Natural killer cell (primary cell): ENCODE measurements at places on chromosomes 13 and 19.

GRCh38 chr13:75250526-75251178, 231.3 kb downstream of the TBC1D4 start:
- no peak for DNase-seq

- DNase-seq: no peak
Observed at GRCh38 chr13:25662516-25662915, 290.7 kb downstream of the ATP8A2 start.

DNA sequence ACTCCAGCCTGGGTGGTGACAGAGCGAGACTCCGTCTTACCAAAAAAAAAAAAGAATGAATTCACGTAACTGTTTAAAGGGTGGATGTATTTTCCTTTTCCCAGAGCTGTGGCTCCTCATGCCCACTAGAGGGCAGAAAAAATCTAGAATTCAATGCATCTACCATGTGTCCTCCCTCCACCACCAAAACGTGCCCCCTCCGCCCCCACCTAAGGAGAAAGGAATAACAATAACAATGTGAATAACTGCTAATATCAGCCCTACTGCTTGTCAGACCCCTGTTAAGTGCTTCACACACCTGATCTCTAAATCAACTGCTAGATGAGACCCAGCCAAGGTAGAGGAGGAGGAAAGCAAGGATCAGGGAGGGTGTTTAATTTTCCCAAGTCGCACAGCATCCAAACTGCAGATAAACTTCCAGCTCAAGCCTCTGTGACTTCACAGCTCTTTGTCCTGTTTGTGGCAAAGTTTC, 20.2 kb upstream of the PNMA8B start:
- peak; percentile 68 for DNase-seq

GRCh38 chr13:49810567-49811526, 18.4 kb upstream of the KPNA3 start:
- DNase-seq: no peak

DNA sequence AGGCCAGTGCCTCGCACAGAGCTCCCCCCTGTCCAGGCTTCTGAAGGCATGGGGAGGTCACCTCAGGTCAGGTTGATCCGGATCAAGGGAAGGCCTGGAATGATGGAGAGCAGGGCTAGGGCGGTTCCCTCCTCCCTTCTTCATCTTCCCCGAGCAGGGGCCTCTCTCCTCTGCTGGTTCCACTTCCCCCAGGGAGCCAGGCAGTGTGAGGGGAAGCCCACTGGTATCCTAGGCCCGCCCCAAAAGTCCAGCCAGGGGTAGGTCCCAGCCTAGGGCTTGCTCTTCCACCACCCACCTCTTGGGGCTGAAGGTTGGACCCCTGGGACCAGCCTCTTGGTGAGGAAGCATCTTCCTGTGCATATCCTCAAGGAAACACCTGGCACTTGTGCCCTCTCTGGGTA, 16.4 kb upstream of the PRR19 start:
- no peak for DNase-seq

- DNase-seq: no peak
Observed at GRCh38 chr13:61135583-61135982, 280.1 kb downstream of the PCDH20 start.

DNA sequence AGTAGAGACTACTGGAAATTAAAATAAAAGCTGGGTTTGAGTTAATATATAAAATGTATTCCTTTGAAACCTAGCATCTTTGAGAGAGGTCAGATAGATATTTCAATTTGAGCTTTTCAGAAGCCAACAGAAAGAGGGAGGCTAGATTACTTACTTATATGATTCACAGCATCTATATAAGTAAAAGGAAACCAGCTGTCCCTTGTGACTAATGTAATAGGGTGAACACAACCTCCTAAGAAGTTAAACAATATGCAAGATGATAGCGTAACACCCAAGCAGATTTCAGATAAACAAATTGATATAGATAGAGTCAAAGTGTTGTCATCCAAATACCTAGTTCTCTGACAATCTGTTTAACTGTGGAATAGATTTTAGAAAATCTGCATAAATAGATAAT, 393.5 kb upstream of the GPC6 start:
- no peak for DNase-seq

DNA sequence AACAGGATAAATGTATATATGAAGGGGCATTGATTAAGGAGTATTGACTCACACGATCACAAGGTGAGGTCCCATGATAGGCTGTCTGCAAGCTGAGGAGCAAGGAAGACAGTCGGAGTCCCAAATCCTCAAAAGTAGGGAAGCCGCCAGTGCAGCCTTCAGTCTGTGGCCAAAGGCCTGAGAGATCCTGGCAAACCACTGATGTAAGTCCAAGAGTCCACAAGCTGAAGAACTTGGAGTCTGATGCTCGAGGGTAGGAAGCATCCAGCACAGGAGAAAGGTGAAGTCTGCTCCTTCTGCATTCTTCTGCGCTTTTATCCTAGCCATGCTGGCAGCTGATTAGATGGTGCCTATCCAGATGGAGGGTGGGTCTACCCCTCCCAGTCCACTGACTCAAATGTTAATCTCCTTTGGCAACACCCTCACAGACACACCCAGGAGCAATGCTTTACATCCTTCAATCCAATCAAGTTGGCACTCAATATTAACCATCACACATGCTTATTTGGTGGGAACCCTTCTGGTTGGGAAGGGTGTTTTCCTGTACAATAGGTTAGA, 55.1 kb downstream of the SLAIN1 start:
- no peak for DNase-seq

DNA sequence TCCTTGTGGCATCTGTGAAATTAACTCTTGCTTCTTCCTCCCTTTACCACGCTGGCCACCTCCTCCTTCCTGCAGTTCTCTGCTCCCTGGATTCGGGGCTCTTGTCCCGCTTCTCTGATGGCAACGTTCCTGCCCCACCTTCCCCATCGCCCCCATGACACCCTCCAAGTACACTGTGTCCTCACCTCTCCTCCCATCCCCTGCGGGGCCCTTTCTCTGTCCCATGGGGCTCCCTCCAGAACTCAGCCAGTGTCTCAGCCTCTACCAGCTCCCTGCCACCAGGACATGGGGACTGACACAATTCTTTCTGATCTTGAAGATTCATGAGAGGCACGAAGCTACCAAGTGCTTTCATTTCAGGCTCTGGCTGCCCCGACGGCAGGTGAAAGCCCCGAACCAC, 9.1 kb downstream of the CARS2 start:
- no peak for DNase-seq

DNA sequence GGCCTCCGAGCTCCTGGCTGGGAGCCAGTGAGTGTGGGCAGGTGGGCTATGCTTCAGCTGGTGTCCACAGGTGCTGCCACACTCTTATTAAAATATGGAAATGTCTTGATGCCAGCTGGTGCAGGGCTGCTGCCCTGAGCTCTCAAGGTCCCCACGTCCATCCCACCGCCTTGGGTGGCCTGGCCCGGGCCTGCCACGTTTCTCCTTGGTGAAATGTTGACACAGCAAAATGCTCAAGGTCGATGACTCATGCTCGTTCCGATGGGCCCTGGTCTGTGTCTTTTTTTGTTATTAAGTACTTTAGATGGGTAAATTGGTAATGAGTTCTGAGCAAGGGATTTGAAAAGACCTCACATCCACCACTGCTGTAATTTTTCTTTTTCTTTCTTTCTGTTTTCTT, 524.7 kb downstream of the MYO16 start:
- no peak for DNase-seq

GRCh38 chr19:708154-709143, at the start of gene PALM:
Gene PALM (plus strand): TSS chr19:708935. CDS start chr19:709147, 212 bp downstream.
- DNase-seq: peak; percentile 28

DNA sequence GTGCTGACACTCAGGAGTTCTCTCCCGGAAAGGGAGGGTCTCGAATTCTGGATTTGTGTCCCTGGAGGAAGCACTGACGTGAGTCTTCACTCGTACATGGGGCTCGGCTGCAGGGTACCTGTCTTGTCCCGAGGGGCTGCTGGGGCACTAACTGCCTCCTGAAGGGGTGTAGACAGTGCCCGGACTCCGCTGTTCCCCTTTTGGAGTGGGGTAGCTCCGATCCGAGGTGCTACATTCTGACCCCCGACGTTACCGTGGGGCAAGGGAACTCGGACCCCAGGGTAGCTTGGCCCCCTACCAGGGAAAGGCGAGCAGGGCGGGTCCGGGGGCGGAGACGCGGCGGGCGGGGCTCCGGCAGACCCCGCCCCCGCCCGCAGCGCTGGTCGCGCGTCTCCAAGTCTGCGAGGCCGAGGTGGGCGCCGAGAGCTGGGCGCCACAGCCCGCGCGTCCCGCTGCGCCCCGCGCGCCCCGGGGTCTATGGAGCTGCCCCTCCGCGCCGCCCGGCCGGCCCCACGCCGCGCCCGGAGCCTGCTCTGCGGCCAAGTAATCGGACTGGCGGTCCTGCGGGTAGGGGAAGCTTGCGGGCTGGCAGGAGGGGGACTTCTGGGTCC, at the start of gene NPAS1:
NPAS1 (plus strand) TSS at position 407 of the 611 bp plus-strand sequence. CDS start 1,211 bp downstream, outside the sequence.
- no peak for DNase-seq

DNA sequence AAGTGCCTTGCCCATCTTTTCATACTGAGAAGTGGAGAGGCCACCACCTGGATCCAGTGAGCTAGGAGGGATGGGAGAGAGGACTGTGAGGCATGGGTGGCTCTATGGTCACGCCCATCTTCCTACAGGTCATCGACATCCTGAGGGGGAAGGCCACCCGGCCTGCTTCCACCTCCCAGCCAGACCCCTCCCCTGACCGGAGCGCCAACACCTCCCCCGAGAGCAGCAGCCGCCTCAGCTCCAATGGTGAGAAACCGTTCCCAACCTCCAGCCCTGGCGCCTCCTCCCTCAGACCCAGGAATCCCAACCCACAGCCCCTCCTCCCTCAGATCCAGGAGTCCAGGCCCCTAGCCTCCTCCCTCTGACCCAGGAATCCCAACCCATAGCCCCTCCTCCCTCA, 10.1 kb downstream of the BCL3 start:
- DNase-seq: no peak

GRCh38 chr13:51589793-51590192, 5.5 kb downstream of the WDFY2 start:
- DNase-seq: no peak

GRCh38 chr13:113105921-113106452, 396 bp downstream of the F7 start:
- DNase-seq: no peak

GRCh38 chr13:31455581-31455980, 255.8 kb downstream of the B3GLCT start:
- DNase-seq: no peak

DNA sequence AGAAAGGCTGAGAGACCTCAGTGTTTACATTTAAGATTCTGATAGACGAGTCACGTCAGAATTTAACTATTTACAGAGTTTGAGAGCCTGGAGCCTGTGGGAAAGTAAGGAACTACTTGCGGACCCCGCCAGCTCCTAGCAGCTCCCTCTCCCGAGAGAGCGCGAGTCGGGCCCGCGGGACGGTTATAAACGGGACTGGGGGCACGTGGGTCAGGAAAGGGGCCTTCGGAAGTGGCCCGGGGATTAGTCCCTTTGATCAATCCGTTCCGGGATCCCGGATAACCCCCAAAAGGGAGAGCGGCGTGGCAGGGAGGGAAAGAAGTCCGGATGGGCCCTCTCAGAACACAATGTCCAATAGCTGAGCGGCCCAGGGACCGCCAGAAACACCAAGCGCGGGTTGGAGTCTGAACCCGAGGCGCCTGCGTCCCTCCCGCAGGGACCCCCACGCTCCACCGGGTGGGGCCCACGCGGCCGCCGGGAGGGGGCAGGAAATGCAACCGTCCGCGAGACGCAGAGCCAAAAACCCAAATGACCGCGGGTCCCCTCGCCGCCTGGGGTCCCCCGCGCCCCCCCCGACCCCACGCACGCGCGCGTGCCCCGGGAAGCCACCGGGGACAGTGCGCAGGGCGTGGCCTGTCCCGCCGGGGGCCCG, 3.6 kb downstream of the ZIC5 start:
- DNase-seq: no peak

DNA sequence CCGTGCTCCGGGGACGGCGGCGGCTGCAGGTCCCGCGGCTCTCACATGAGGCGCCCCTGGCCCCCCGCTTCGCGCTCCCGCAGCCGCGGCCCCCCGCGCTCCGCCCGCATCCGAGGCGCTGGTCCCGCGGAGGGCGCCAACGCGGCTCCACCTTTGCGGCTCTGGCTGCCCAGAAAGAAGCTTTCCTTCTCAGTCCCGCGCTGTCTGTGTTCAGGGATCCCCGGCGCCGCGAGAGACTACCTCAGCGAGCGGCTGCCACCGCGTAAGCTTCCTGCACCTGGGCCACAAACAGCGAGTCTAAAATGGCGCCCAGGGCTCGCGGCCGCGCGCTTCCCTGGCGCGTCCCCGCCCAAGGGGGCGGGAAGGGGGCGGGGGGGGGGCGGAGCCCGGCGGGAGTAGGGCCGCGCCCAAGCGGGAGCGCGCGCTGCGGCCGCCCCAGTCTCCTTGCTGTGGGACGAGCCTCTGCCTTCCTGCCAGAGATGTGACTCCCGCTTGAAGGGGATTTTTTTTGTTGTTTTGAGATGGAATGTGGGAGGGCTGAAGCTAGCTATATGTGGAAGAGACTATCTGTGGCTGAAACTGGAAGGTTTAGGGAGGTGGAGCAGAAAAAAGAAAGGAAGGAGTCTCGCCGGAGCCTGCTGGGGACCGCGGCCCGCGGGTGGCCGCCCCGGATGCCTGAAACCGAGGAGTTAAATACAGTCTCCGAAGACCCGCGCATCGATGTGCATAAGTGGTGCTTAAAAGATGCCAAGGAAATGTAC, at the start of gene FBXL3:
FBXL3 (minus strand) TSS at position 299 of the 761 bp plus-strand sequence. CDS start 5,299 bp downstream, outside the sequence.
- DNase-seq: peak; percentile 73

- DNase-seq: no peak
Observed at GRCh38 chr19:663682-664117, 686 bp upstream of the RNF126 start.

GRCh38 chr13:23473221-23473620, 39.7 kb upstream of the SACS start:
- DNase-seq: no peak

DNA sequence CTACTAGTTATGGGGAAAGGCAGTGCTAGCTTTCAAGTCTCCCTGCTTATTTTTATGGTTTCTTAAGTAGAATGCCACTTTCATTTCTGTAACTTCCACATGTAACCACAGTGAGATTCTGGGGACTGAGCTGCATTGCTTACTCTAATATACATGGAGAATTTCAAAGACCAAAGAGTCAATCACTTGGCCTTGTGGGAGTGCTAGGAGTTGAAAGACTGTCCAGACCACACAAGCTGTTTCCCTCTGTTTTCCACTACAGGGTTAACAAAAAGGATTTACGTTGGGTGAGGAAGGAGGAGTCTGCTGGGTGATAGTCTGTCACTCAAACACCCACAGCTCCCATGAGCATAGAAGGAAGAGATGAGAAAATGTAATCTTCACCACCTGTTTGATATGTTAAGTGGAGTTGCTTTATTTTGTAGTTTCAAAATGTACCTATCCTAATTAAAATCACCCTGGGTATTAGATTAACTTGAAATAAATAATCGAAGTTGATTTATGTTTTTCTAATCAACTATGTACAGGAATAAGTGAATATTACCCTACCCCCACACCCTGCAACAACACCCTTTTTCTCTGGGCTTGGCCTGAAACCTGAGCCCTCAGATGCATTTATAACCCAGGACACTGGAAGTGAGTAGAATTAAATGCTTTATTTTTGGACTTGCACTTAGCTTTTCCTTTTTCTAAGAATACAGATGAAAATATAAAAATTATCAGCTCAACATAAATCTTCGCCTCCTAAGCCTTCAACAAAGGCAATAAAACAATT, 225.8 kb upstream of the SLC10A2 start:
- no peak for DNase-seq

GRCh38 chr19:53881482-53882390, at the start of gene PRKCG:
Gene PRKCG (plus strand): TSS chr19:53882197. CDS start chr19:53882495, 298 bp downstream.
- peak; percentile 51 for DNase-seq

GRCh38 chr13:35379663-35380062, 96.8 kb downstream of the MAB21L1 start:
- DNase-seq: no peak

GRCh38 chr13:74487091-74487722, 353.0 kb upstream of the KLF12 start:
- no peak for DNase-seq

GRCh38 chr13:112447306-112447705, 71.2 kb downstream of the SPACA7 start:
- DNase-seq: no peak
